ENCODE measurements at places on chromosomes 1 and 21. TPM values are rescaled to one million over a fixed set of nuclear protein-coding genes. Genes with fewer than 3 reads are reported as not detected.

GNAT2 gene
- total RNA-seq: 2.8 TPM

CLCA1 gene
- total RNA-seq: 0.12 TPM

NUP133 gene
- total RNA-seq: 60.9 TPM

A3GALT2 gene
- 1.7 TPM for total RNA-seq

COL16A1 gene
- 120 TPM for total RNA-seq

HSD3B2 gene
- total RNA-seq: 0.19 TPM

KIAA1614 gene
- total RNA-seq: 4.0 TPM

RAP1GAP gene
- total RNA-seq: 8.0 TPM

RORC gene
- 55.4 TPM for total RNA-seq

LCE2C gene
- not detected for total RNA-seq
